Sciatic nerve (tissue), 2 donors: ENCODE measurements at places on chromosomes 1 and 21.

DNA sequence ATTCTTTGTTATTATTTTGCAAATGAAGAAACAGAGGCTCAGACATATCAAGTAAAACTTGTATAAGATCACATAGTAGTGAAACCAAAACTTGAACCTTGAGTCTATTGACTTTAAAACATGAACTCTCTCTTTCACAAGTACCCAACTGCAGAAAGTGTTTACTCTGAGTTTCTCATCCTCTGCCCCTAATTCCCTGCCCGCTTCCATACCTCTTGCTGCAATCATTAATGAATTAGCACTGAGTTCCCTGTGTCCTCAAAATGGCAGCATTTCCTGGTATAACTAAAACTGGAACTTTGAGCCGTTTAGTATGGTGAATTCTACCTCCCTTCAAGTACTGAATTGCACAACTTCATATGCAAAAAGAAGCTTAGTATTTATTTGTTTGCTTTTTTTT is 147.7 kb upstream of the DNAH14 start:
- DNase-seq: no peak

- peak; percentile 41 for DNase-seq
Observed at GRCh38 chr1:24900486-24900849, 29.6 kb downstream of the RUNX3 start.

DNA sequence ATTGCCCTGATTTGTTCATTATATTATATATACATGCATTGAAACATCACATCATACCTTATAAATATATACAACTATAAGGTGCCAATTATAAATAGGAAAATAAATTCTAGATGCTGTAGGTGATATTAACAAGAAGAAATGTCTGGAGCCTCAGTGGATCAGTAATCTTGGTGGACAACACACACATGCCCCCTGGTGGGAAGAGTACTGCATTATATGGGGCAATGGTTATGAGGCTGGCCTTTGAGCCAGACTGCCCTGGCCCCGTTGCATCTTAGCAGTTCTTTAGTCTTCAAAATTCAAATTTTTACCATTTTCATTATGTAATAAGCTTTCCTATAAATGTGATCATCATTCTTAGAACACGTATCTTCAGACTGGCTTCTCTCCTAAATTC is 335.0 kb upstream of the GREM2 start:
- peak; percentile 56 for DNase-seq

DNA sequence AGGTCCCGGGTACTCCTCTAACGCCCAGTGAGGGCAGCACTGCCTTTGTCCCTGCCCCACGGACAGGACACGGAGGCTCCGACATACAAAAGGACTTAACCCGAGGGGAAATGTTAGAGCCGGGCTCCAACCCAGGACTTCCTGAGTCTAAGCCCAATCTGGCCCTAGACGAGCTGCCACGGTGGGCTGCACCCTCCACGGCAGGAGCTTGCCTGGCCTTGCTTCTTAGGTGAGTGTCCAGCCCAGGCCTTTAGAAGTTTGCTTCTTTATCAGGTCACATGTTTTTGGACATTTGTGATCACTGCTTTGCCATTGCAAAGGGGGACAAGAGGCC is 11.0 kb upstream of the TMEM200B start:
- no peak for DNase-seq

- DNase-seq: no peak
Observed at GRCh38 chr1:195105281-195105680, 1503.0 kb downstream of the KCNT2 start.

GRCh38 chr1:226310245-226310540 is 1.2 kb upstream of the LIN9 start:
- DNase-seq: no peak

- DNase-seq: peak; percentile 57
Observed at GRCh38 chr1:31064718-31065309, 703 bp downstream of the PUM1 start.

- DNase-seq: peak; percentile 83
Observed at GRCh38 chr1:228166170-228166936, 749 bp downstream of the IBA57 start.
